ENCODE measurements at places on chromosomes 1 and 21.

- DNase-seq: no peak
Observed at GRCh38 chr1:231861541-231862481, 235.2 kb downstream of the DISC1 start.

DNA sequence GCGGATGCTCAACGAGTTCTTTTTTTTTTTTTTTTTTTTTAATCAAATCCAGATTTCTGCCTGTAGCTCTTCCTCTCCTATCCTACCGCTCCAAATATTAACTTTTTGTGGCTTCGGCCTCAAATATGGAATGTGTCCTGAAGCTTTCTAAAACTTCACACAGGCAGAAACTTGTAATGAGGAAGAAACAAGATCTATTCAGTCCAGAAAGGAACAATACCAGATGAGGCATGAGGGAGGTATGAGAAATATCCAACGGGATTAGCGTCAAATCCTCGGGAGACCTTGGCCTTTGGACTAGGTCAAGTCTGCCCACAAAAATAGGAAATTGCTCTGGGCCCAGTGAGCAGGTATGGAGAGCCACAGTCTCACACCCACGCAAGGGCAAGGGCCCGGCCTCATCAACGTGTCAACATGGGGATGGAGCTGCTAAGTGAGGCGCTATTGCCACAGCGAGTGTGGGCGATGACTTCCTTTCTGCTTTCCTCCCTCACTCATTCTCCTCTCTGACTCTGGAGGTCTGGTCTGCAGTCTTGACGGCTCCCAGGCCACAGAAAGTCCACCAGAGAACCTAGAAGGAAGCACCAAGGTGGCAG lies 66.6 kb downstream of the BCAR3 start:
- no peak for DNase-seq

DNA sequence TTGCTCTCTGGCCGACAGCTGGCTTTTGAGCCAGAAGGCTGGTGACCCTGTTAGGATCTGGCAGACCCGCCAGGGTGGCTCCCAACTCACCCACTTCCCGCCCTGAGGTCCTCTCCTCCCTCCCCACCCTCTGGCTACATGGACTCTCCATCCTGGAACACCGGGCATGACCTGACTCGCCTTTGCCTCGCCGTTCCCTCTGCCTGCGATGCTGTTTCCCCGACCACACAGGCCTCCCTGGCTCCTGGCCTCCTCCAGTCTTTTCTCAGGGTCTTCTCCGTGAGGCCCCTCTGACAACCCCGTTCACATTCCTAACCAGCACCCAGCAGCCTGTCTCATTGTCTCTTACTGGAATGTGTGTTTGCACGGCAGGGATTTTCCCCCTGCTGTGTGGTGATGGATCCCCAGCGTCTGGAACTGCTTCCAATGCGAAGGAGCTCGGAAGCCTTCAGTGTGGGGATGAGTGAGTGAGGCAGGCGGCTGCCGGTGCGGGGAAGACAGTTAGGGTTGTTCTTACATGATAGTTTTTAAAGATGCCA lies 46.0 kb upstream of the POFUT2 start:
- DNase-seq: no peak

DNA sequence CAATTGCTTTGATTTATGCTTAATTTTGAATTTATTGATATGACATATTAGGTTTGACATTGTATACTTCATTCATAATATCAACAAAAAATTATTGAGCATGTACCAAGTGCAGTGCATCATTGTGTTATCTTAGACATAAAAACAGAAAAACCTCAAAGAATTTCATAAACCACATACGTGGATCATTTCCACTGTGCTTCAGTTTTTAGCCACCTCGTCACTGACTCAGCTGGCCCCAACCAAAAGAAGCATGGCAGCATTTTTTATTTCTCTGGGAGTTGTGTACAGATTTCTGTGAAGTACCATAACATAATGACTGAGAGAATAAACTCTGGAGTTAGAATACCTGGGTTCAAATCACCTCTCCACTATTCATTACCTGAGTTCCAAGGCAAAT lies 95.6 kb upstream of the C1orf87 start:
- no peak for DNase-seq

DNA sequence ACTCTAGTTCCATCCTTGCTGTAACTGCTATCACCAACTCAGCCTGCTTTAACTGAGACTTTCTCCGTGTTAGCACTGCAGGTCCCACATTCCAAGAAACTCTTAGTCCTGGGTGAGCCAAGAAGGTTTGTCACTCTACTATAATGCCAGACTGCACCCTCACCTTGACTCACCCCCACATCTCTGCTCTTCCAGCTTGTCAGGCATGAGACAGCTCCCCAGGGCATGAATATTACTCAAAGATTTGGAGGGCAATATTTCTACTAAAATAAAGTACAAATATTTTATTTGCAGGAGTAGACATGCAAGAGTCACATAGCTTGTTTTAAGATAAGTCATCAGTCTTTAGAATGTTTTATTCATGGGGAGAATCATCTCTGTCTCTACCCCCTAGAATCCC lies 110.2 kb downstream of the MATN1 start:
- no peak for DNase-seq

DNA sequence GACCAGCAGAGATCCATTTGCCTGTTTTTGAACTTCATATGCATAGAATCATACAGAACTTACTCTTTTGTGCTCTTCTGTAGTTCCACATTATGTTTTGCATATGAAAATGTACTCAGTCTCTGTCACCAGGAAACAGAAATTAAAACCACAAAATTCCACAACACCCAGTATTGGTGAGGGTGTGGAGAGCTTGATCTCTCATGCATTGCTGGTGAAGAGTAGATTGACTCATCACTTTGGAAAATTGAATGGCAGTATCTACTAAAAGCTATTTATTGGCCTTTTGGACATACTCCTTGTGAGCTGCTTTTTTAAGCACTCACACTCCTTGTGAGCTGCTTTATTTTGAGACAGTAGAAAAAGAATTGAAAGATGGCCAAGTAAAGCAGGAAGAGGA lies 43.3 kb downstream of the VTCN1 start:
- DNase-seq: peak; percentile 30

DNA sequence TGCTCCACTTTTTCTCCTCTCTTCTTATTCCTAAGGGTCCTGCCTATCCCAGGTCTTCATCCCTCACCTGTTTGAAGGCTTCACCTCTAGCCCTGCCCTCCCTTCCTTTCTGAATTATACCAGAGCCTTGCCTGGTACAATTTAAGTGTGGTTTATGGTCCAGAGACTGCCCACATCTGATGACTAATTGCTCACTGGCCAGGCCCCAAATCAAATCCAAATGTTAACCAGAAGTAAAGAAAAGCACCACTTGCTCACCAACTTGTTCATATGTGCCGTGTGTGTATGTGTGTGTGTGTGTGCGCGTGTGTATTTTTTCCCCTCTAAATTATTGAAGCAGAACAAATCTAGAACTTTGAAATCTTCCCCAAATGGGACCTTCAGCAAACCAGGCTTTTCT lies 26.4 kb downstream of the MYOM3 start:
- DNase-seq: no peak

DNA sequence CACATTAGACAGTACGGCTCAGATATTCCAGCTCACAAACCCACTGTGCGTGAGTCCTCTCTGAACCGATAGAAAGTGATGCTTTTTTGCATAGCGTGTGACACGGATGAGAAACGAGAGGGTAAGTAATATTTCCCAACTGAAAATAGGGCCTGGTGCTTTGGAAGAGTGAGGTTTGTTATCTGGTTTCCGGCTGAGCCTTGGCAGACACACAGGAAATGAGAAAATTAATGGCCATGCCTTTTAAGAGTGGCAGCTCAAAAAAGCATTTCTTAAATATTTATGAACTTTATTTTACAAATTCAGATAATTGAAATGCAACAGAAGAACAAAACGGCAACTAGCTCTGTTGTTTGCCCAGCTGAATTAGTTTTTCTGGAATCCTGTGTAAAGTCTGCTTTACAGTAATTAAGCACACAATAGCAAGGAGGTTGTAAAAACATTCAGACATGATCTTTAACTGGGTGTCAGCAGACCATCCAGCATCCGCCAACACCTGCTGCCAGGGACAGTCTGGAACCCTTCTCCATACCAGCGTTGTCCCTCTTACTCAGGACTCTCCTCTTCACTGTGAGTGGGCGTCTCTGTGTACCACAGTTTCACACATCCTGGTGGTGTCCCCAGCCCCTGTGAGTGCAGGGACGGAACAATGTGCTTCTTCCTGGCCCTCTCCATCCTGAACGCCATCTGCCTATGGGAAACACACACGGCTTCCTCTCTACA lies 155.4 kb downstream of the PGBD5 start:
- no peak for DNase-seq

GRCh38 chr1:22803833-22804232 lies 93.2 kb downstream of the EPHB2 start:
- no peak for DNase-seq

- no peak for DNase-seq
Observed at GRCh38 chr1:210525716-210526454, 197.2 kb downstream of the HHAT start.

GRCh38 chr1:91501971-91502671 lies 1.5 kb downstream of the CDC7 start:
- no peak for DNase-seq

GRCh38 chr21:38819719-38820159 lies 14.0 kb downstream of the ETS2 start:
- no peak for DNase-seq

GRCh38 chr1:8217011-8217711 lies 100.8 kb upstream of the SLC45A1 start:
- DNase-seq: no peak

- DNase-seq: no peak
Observed at GRCh38 chr1:192811594-192812239, 2.9 kb downstream of the RGS2 start.

DNA sequence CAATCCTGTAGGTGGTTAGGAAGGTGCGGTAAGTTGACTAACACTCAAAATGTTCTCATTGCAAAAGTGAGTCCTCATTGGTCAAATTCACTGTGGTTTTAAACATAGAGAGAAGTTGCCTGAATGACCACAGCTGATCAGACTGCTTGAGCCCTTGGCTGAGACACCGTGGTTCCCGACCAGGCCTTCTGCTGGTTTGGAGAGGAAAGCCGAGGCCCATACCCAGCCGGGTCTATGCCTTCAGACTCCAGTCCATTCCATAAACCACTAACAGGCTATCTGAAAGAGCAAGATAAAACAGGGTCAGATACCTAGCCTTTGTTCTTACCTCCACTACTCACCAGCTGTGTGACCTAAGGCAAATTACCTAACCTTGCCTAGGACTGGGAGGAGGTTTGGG lies 133.9 kb downstream of the LMX1A start:
- DNase-seq: peak; percentile 44

- no peak for DNase-seq
Observed at GRCh38 chr1:102071451-102071850, 74.7 kb upstream of the OLFM3 start.

- peak; percentile 49 for DNase-seq
Observed at GRCh38 chr1:28580722-28581530, 11.1 kb upstream of the RAB42 start.

GRCh38 chr1:77948841-77949424 lies 29.9 kb downstream of the FUBP1 start:
- peak; percentile 81 for DNase-seq

GRCh38 chr1:229972600-229973296 lies 94.3 kb upstream of the GALNT2 start:
- DNase-seq: no peak

Measured in NCI-H526 treated with DMSO at 0.1 percent for 48 hours (cell line).